ENCODE measurements at places on chromosomes 11 and 22.

DNA sequence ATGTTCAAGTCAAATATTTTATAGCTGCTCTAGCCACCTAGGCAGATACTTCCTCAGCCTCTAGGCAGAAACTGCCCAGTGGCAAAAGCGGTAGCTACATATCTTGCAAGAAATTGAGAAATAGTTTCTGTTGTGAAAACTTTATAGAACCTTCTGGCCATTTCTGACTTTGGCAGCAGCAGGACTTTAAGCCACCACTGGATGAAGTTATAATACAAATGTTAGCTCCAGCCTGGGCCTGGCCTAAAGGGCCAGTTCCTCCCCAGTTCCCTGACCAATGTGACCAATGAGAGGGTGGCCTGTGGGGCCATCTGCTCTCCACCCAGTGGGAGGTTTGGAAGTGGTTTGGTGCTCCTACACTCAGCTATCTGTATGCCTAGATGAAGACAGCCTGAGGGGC lies 254.0 kb upstream of the NARS2 start:
- no peak for DNase-seq

- no peak for DNase-seq
Observed at GRCh38 chr22:29109822-29110221, 37.0 kb downstream of the KREMEN1 start.

GRCh38 chr11:26949846-26950245 lies 44.1 kb upstream of the FIBIN start:
- no peak for DNase-seq

GRCh38 chr11:37504921-37505320 lies 906.9 kb upstream of the RAG2 start:
- no peak for DNase-seq

DNA sequence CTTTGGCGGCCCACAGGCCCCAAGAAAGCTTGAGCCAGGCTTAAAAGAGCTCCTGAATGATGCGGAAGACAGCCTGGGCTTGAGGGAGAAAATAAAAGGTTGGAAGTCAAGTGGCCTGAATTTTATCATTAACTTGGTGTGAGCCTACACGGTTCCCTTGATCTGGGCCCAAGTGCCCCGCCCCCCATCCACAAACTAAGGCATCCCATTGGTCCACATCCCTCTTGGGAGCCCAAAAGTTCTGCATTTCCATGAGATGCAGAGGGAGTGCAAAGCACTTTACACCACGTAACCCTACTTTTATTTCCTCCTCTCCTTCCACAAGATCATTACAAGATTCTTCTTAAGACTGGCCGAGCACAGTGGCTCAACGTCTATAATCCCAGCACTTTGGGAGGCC lies 22.2 kb downstream of the LARGE1 start:
- no peak for DNase-seq

GRCh38 chr11:63504933-63505586 lies 824 bp upstream of the LGALS12 start:
- DNase-seq = no peak

GRCh38 chr11:64876835-64877341 lies 1.5 kb downstream of the EHD1 start:
- no peak for DNase-seq

GRCh38 chr11:61880454-61880853 lies 10.9 kb downstream of the FADS3 start:
- no peak for DNase-seq

All from activated T-cell treated with anti-CD3 and anti-CD28 coated beads for 24 hours (primary cell).